Urinary bladder (tissue), 4 donors: ENCODE measurements at places on chromosomes 1 and 21. TPM values are rescaled to one million over a fixed set of nuclear protein-coding genes. Genes with fewer than 3 reads are reported as not detected.

DNA sequence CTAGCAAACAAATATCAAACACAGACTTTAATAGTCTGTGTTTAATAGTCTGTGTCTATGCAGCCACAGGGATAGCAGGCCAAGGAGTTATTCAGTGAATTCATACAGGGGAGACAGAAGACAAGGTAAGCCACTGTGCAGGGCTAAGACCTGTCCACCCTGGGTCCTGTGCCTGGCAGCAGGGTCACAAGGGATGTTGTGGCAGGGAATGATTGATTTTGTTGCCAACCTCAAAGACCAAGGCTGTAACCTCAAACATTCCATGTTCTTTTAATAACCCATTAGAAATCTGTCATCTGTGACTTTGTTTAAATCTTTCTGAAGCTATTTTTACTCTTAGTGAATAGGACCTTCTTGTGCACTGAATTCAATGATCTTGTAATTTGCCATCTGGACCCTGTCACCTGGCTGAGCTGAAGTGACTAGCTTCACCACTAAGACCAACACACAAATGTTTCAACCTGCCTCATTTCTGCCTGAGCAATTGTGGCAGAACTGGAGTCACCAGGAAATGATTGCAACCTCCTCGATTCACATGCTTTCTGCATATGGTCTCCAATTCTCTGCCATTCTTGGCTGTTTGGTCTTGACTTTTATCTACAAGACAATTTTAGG, 154.2 kb downstream of the ASTN1 start:
- DNase-seq: no peak

DNA sequence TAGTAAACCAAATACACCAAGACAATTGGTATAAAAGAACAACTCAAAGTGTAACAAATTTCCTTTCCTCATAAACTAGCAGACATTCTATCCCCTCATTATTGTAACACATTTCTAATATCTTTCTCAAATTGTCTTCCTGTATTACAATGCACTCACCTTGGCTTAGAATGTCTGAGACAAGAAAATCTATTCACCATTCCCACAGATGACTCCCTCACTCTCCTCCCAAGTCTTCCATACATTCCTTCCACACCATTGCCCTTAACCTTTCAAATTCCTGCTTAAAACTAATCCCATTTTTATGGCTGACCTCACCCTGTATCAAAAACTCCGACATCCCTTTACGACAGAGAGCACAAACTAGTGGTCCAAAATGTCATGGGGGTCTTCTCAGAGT, 56.0 kb downstream of the LTN1 start:
- DNase-seq: no peak

GRCh38 chr1:57272601-57273000, 151.3 kb downstream of the DAB1 start:
- DNase-seq: no peak

- DNase-seq: no peak
Measured at GRCh38 chr1:166920561-166921475, 44.8 kb upstream of the TADA1 start.

GRCh38 chr1:182627622-182628021, 23.4 kb upstream of the RGS16 start:
- no peak for DNase-seq

DNA sequence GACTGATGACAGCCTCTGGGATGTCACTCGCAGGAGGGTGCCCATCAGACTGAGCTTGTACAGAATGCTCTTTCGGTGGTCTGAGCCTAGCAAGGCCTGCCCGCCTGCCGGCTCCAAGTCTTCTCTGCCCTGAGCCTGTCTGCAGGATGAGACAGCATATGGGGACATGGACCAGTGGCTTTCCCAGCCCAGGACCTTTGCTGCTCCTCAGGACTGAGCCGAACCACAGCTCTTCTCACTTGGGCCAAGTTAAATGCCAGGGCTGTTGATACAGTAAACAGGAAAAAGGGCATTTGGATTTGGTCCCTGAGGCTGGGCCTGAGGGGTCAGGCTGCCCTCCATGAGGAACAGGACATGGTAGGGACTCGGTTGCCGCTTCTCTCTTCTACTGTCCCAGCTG, 64.3 kb upstream of the EPS8L3 start:
- DNase-seq: no peak

GRCh38 chr1:236578661-236579060, 25.7 kb downstream of the HEATR1 start:
- DNase-seq: no peak

The KPRP gene
- not detected for total RNA-seq

GRCh38 chr1:5955479-5955977, 36.7 kb downstream of the NPHP4 start:
- DNase-seq: no peak

DNA sequence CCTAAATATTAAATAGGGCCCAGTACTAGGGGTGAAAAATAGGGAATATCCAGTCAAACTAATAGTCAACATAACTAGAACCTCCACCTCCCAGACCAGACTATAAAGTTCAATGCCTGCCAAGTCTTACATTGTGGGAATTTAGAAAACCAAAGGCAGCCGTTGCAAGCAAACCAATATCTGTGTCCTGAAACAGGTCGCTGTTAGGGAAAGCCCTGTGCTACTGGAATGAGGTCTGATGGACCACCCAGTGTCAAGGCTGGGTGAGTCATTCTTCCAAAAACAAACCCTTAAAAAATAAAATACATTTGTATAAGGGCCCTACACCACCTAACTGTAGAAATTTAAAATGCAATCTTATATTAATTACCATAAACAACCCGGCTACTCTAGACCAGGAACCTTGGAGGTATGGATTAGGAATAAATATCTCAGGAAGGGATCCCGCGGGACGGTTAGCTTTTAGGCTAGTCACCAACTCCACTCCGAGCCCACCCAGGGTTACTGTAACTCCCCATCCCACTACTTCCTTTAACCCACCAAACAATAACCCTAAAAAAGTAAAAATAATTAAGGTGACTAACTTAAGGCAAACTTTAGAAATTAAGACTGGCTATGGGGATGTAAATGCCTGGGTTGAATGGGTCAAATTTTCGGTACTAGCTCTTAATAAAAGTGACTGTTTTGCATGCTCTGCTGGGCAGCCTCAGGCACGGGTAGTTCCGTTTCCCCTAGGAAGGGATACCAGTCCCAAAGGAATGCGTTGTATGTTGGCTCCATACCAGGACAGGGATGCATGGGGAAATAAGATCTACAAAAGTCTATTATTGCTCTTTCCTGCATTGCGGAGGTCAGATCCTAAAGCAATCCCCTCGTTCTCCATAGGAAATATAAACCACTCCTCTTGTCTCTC, 65.4 kb upstream of the TLR5 start:
- DNase-seq: no peak

DNA sequence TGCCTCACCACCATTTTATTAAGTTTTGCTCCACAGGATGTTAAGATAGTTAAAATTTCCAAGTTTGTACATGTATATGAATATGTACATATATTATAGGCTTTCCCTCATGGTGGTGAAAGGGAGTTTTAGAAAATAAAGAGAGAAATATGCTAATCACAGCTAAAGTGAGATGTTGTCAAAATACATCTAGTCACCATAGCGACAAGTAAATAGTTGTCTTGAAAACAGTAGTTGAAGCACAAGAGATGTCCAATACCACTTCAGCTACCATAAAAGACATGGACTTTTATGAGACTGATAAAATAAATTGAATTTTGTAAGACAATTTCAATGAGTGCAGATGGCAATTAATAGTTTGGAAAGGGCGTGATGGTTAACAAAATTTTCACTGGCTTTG, 1600.0 kb downstream of the BRINP3 start:
- DNase-seq: no peak

The SPATA21 gene
- not detected for total RNA-seq

- DNase-seq: no peak
Measured at GRCh38 chr1:158951956-158952355, 20.6 kb downstream of the PYHIN1 start.

DNA sequence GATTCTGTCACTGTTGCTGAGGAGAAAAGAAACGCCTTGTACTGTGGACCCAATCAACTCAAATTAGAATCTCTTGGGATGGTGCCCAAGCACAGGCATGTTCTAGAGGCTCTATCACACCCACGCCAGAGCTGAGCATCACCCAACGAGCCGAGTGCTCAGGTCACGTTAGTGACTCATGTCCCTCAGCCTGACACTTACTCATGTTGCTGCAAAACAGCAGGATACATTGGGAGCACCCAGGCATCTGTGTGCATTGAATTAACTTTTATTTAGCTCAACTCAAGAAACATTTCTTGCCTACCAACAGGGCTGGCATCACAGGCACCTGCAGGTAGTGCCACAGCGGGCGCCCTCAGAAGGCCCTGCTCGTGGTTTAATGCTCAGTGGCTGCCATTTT, 149.8 kb downstream of the ETS2 start:
- no peak for DNase-seq

The VPS13D gene
- 59.4 TPM for total RNA-seq

DNA sequence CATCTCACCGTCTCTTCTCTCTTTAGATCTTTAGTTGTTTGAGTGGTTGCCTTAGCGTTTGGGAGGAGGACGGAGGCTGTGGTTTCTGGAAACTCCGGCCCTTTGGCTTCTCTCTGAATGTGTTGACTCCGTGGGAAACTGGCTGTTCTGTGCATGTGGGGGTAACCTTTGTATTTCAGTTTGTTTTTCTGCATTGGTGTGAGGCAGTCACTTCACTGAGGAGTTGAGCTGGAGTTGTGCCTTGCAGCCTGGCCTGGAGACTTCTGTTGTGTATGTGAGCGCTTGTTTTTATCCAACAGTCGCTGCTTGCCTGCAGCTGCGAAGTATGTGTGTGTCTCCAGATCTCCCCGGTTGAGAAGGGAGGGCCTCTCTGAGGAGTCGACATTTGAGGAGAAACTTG, 33.6 kb downstream of the CLDN14 start:
- DNase-seq: no peak

DNA sequence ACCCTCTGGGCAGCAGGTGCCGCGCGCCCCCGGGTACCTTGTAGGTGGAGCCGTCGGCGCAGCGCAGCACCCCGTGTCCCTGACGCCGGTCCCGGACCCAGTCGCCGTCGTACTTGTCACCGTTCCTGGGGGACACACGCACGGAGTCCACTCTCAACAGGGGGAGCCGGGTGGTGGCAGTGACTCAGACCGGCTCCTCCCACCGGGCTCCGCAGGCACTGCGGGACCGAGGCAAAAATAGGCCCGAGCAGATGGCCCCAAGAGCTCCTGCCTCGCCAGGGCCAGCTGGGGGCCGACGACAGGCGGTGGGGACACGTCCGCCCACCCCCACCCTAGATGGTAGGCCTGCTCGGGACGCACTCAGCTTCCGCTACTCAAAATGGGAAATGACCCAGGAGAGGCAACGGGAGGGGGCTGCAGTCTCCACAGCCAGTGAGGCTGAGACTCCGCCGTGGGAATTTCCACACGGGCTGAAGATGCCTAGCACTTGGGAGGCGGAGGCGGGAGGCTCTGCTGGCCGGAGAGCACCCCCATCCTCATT, 6.3 kb downstream of the MORN1 start:
- no peak for DNase-seq

DNA sequence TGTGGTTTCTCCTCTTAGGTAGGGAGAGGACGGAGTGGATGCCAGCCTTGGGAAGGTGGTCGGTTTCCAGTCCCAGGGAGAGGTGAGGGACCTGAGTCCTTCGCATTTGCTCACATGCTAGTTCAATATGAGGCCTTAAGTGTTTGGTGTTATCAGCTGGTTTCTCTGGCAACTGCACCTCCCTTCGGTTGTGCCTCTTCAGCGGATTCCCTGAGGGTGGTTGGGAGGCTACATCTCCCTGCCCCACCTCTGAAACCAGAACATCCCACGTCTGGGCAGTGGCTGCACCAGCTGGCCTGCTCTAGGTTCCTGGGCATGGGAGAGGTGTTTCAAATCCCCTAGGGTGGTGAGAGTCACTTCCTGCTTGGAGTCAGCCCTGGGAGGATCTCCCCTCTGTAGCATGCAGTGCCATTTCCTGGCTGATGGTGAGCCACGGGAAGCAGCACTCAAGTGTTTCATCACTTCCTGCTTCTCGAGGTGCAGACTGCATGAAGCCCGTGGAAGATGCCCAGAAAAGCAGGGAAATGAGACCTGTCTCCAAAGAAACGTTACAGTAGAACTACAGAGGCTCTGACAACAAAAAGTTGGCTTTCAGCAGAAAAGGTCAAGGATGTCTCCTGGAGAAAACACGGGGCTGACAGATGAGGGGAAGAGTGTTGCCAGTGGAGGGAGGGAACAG, 4.5 kb downstream of the TMEM125 start:
- no peak for DNase-seq

DNA sequence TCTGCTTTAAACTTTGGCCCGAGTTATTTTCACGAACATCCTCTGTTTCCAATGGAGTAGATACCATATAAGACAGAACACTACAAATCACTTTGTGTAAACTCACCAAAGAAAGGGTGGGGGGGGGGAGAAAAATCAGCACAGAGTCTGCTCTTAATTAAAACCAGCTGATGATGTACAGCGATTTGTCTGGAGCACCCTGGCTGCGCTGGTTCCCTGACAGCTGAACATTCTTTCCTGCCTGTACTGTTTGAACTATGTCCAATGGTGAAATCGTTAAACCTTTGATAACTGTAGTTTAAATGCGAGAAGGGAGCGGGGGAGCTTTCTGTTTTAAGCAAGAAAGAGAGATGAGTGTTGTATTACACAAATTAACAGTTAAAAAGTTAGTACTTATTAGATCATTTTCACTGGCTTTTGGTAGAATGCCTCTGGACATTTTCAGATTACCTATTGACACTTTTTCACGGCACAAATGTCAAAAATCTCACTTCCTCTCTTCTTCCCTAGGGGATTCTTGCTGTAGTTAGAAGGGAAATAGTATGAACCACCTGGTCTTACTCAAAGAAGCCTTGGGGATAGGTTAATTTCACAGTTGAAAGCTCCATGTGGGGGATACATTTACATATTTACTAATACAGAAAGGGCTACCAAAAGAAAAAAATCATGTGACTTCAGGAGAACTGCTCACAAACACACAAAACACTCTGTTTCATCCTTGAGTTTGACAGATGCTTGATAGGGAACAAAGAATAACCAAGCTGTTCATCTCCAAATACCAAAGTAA, 140.2 kb upstream of the RUNX1 start:
- DNase-seq: no peak

- no peak for DNase-seq
Measured at GRCh38 chr21:31991356-31992331, 118.8 kb downstream of the HUNK start.
